ENCODE measurements at places on chromosomes 4 and X.
A peak's percentile ranks its signal among the peaks of the same experiment; 100 is the strongest.

DNA sequence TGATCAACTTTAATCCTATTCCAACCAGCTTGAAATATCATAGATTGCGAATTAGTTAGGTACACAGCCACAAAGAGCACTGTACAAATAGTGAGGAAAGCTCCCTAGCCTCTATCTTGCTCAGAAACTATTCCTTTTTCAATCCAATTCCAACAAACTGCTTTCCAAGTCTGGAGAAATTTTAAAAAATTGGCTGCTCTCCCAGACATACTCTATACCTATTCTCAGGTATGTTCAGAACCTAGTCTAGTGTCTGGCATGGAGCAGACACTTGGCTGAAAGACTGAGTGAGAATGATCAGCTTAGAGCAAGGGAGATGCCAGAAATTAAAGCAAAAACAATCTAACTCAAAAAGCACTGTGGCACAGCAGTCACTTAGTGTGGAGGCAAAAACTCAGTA lies 105.9 kb downstream of the SLC10A7 start:
- no peak for DNase-seq

- no peak for DNase-seq
These were observed 38.6 kb downstream of the NSUN7 start for GRCh38 chr4:40788331-40788730.

GRCh38 chr4:113643505-113643904 lies 118.0 kb downstream of the CAMK2D start:
- DNase-seq = no peak

DNA sequence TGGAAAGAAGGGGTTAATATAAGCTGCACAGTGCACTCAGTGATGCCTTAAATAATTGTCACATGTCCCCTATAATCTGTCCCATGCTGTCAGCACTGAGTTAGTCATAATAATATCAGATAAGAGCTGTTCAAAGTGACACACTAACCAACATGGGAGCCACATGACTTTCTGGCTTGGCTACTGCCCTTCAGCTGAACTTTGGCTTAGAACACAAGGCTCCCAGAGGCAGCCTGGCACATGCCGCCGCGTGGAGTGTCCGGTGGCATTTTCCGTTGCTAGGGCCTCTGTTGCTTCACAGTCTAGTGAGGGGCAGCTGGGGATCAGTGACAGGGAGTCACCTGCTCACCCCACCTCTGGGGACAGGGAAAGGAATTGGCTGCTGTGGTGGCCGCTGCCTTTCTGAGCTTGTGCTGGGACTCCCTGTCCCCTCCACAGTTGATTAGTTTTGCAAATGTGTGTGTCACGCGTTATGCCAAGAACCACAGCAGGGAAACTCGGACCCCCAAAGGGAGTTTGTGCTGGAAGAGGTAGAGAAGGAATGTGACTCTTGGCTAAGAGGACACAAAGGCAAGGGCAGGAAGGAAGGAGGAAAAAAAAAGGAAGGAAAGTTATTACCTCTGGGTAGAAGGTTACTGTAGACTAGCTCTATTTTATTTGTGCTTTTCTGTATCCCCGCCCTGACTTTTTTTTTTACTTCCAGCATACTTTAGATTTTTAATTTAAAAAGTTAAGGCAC lies 41.1 kb upstream of the PPARGC1A start:
- no peak for DNase-seq

GRCh38 chrX:139844163-139844562 lies 88.7 kb downstream of the ATP11C start:
- peak; percentile 15 for DNase-seq

- DNase-seq = no peak
These were observed at the start of gene SRPX for GRCh38 chrX:38220415-38221390. Gene SRPX (minus strand): TSS chrX:38220871. CDS start chrX:38220792, 79 bp downstream.

- no peak for DNase-seq
These were observed 44.5 kb upstream of the IL21 start for GRCh38 chr4:122665161-122665929.

DNA sequence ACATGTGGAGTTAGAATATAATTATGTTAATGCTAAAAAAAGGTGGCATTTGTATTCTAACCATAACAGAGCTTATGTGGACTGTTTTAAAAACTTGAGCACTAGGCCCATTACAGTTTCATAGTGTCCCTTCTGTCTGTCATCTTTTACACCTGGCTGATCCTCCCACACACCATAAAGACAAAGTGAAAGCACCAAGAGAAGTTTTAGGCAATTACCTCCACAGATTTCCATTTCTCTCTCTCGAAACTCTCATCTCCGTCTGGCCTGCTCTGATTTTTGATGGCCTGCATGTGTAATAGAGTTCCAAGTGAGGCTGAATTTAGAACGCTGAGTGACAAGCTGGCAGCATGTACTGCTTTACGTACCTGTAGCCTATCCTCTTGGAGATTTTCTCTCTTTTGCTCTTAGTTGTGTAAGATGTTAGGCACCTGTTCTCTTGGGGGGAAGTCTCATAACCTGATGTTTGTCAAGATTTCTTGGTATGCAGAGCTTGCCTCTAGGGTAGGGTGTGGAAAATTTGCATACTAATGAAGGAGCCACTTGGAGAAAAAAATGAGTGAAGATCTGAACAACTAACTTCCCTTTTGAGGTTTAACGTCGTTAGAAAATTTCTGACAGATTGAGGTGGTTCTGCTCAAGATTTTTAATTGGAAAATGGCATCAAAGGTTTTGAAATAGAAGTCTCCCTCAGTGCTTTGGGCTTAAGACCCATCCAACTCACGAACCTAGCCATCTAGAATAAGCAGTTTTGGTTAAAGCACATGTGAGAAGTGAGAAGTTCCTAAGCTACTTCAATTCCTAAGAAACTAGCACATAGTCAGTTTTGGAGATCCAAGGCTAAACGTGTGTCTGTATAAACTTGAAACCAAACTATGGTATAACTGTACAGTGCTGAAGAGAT lies 57.6 kb upstream of the RAP1GDS1 start:
- no peak for DNase-seq

GRCh38 chr4:76301775-76302162 lies 4.8 kb upstream of the STBD1 start:
- no peak for DNase-seq

GRCh38 chrX:148624951-148625474 lies 124.6 kb downstream of the AFF2 start:
- DNase-seq = no peak

DNA sequence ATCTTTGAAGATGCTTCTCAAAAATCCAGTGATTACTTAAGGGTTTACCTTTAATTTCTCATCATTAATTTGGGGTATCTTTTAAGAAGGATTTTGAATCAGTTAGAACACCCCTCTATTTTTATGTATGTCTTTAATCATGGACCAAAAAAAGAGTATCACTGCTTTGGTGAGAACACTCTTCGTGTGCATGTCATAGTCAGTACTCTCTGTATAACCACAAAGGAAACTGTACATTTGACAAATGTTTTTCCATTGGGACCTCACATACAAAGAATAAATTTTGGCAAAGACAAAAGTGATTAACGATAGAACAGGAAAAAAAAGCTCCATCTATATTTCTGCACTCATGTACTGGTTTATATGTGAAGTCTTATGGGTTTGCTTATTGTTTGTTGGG lies 31.3 kb downstream of the FAM241A start:
- no peak for DNase-seq

DNA sequence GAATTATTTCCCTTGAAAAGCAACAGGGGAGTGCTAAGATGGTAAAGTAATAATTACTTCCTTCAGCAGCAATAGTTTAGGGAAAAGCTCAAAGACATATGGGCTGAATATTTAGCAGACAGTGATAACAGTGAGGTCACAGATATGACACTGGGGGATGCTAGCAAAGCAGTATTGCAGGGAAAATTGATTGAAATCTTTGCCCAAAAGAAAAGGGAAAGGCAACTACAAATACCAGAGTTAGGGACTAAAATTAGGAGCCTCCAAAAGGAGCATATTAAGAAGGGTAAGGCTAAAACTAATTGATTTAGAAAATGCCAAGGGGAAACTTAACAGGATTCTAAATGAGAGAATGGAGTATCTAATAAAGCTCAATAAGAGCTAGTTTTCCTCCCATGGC lies 1191.3 kb upstream of the TENM3 start:
- DNase-seq = no peak

DNA sequence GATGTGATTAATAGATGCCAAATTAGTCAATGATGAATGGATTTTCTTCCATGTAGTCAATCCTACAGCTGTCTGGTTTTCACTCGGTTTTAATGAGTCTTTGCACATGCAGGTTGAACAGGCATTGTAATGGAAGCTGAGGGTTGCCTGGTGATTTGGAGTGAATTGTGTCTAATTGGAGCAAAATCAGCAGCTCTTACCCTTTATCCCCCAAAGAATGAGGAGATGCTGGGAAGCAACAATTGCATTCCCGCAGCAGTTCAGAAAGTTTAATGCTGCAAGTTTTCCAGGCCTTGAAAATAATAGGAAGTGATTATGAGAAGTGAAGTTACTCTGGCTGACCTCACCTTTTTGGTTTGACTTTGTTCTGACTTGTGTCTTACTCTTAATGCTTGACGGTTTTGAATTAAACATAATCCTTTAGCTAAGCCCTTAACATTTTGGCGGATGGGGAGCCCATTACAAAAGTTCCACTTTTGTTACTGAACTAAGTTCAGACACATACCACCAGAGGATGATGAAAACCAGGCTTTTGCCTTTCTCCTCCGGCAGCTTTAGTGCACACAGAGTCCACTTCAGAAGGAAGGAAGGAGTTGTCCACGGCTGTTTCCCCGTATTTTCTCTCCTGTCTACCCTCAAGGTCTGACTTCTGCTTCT lies 78.8 kb upstream of the TBC1D9 start:
- DNase-seq = no peak

DNA sequence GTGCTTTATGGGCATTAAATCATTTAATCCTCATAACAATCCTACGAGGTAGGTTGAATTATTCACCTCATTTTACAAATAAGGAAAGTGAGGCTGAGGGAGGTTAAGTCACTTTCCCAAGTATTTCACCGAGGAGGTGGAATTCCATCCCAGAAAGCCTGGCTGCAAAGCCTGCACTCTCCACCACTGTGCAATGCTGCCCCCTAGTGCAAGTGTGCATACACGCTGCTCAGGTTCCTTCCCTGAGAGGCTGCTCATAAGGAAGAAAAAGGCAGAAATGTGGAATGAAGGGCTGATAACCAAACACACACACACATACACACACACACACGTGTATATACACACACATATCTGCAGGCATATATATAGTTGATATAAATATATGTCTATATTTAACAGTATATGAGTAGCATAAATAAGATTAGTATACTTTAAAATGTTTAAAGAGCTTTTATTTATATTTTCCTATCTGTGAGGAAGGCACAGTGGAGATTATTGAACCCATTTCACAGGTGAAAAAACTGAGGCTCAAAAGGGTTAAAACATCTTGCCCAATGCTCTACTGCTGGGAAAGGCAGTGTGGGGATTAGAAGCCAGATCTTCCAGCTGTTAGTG lies 714.5 kb upstream of the TENM3 start:
- peak; percentile 62 for DNase-seq

- DNase-seq = no peak
These were observed 269.6 kb downstream of the GBA3 start for GRCh38 chr4:22962295-22962694.

GRCh38 chrX:20500949-20501348 lies 234.2 kb upstream of the RPS6KA3 start:
- no peak for DNase-seq

DNA sequence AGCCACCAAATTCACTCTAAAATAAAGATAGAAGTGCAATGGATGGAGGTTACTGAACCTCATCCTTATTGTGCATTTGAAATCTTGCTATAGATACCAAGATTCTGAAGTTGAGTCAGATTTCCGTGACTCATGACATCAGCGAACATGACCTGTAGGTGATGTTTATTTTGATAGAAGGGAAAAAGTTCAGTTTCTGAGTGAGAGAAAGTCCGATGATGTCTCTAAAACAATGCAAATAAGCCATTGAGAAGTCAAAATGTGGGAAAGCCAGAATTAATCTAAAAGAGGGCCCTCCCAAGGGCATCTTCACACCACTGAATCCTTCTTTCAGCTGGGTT lies 20.0 kb downstream of the PHOX2B start:
- DNase-seq = no peak

- DNase-seq = peak; percentile 25
These were observed 4.8 kb upstream of the HGFAC start for GRCh38 chr4:3436798-3437581.

GRCh38 chrX:132563976-132564375 lies 75.1 kb upstream of the MBNL3 start:
- DNase-seq = no peak

DNA sequence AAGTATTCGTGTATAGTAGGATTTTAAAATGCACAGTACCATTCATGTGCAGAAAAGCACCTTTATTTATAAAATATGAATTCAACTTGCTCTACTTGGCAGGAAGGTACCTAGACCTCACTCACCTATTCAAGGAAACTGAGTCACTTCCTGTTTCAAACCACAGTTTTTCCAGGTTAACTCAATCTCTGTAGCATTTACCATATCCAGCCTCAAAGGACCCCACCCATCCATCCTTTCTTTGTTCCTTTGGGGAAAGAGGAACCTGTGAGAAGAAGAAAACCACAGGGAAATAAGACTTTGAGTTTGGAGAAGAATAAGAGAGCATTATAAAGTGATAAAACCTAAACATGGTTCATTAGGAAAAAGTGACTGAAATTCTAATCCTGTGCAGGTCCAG lies 250.7 kb downstream of the CBR4 start:
- DNase-seq = no peak

DNA sequence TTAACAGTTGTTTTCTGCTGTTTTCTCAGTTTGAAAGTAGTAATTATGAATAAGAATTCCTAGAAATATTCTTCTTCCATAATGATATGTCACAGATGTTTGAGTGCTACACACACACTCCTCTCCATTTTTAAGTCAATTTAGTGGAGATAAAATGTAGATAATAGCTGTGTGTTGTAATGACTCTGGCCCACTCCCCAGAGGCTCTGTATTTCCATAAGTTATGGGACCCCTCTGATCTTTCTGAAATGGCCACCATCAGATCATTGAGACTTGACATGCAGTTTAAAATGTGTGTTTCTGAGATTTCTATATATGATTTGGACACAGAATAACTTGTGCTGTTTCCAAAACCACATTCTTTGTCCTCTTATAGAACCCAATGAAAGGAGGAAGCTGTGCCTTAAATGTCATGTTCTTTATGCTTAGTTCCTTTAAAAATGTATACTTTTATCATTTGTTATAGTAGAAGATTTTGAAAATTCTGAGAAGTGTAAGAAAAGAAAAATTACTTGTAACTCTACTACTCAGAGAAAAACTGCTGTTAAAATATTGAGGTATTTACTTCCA lies 46.4 kb downstream of the GAB1 start:
- DNase-seq = no peak

- DNase-seq = no peak
These were observed 105.8 kb upstream of the RPS6KA3 start for GRCh38 chrX:20372533-20372932.

DNA sequence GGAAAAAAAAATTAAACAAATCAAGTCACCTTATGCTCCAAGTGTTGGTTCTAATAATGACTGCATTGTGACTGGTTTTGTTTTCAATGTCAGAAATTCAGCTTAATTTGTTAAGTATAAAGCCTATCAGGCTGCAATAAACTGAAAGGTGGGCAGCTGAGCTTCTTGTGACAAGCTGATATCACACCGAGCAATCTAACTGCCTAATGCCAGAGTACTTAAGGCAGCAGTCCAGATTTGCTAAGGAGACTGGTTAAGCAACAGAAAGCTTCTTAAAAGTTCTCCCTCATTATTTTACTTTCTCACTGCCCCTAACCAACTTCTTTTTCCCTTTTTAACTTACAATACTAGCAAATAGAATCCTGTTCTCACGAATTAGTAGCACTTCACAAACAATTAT lies 201.0 kb downstream of the MAB21L2 start:
- DNase-seq = no peak
